NCI-H1092 treated with DMSO at 0.1 percent for 48 hours (cell line): ENCODE measurements at places on chromosomes 16 and 17.

DNA sequence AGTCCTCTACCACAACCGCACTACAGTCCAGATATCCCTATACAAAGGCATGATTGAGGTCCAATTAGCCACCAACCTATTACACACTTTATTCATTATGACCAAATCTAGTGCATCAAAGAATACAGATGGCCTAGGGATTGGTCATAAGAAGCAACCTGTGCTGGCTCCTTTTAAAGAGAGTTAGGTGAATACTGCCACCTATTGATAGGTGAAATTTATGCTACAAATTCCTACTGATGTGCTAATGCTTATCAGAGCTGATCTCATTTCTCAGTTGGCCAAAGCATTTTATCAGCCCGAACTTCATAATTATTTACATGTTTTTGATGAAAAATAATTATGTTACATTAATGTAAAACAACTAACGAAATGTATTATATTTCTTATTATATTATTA, 166.3 kb downstream of the ANKFN1 start:
- peak; percentile 74 for DNase-seq

DNA sequence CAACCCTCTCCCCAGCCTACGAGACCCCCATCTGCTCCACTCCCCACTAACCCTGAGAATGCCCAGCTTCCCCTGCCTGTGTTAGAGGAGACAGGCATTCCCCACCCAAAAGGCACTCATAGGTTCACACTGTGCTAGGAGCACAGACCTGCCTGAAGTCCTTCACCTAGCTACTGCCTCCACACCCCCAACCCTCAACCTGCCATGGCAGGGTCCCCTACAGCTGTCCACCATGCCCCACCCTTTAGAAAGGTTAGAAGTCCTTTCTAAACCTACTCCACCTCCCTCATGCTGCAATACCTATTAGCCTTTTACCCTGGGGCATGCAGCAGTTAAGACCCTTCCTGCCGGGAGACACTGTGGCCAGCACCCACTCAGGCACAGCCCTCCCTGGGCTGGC, 9.1 kb downstream of the SRCIN1 start:
- no peak for DNase-seq

- no peak for DNase-seq
Measured at GRCh38 chr17:82664701-82665182, 16.5 kb upstream of the WDR45B start.

DNA sequence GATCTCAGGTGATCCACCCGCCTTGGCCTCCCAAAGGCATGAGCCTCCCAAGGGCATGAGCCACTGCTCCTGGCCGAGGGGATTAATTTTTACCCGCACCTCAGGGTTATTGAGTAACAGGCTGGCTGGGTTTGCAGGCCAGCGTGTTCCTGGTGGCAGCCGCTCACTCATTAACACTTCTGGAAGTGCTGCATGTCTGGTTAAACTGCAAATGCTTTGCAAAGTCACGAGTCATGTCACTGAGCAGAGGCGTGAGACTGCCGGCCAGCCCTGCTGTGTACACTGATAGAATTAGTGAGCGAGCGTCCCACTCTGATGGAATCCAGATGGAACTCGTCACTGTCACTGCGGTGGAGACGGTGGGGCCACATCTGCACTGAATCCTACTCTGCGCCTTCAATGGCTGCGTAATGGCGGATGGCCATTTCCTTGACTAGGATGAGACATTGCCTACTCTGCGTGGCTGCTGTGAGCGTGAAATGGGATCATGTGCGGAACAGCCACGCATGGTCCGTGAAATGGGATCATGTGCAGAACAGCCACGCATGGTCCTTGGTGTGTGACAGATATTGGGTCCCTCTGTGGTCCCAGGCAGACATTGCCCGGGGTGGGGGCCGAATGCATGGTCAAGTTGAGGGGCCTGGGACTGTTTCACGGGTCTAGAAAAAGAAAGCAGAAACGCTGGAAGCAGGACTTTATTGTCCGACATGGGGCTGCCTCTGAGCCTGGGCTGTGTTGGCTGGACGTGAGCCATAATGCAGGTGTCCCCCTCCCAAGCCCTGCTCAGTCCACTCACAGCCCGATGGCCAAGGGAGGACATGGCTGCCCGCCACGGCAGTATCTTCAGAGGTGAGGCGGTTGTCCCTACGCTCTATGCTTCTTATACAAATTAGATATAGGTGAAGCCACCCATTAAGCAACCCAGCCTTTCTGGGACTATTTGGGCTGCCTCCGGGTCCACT, 740 bp upstream of the SLC5A10 start:
- no peak for DNase-seq

GRCh38 chr16:57694725-57695679, at the start of gene DRC7:
Gene DRC7 (plus strand): TSS chr16:57694806. CDS start chr16:57697950, 3,144 bp downstream.
- peak; percentile 36 for DNase-seq

DNA sequence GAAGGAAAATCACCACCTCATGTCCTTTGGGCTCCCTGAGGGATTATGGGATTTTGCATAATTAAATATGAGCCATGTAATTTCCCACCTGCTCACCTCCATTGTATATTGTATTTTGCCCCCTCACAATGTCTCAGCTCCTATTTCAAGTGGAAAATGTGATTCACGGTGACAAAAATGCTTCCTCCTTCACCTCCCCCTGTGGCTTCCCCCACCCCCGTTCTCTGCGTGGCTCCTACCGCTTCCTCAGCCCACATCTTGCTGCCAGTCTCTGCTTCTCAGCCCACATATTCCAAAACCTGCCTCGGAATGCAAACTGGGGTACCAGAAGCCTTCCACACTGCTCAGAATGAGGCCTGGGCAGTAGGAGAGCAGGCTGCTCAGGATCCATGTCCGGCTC, 394.5 kb upstream of the C16orf82 start:
- no peak for DNase-seq
